Activated gamma-delta T cell treated with anti-CD3 and anti-CD28 coated beads, Interleukin-2, amount 50 U/mL, for 16 hours (primary cell): ENCODE measurements at places on chromosomes 5 and 9.

DNA sequence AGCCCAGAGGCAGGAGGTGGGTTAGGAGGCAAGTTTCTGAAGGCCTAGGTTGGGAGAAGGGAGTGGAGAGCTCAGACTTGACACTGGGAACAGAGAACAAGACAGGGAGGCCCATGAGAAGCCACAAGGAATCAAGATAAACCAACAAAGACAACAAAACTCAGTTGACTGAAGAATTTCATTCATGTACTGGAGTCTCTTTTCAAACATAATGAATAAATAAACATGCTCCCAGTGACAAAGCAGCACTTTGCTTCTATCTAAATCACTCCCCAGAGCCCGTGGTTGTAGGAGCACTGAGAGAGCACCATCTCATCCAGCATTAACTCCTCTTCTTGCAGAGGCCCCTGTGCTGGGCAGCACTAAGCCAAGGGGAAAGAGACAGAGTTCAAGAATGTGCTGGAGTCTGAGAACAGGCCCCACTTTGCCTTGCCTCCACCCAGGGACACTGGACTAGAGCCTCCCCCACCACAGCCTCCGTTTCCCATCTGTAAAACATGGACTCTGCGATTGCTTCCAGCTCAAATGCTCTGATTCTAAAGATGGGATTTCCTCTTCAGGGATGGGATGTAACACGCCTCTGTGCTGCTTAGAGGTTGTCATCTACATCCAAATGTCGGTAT is 282.0 kb downstream of the SPOCK1 start:
- no peak for DNase-seq

DNA sequence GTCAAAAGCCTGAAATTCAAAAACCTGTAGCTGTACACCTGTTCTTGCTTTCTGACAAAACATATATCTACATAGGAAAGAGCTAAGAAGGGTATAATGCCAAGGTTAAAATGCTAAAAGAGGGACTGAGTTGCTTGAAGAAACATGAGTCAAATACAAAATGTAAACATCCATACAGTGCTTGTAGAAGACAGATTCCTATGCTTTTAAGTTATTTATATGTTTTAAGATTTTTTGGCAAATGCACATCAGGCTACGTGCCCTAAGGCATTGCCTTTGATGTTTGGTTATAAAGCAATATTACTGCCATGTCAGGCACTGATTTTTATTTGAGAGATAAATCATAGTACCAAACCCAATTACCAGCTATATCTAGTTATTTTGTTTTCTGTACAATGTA is 269.0 kb downstream of the EDIL3 start:
- DNase-seq, result no peak

DNA sequence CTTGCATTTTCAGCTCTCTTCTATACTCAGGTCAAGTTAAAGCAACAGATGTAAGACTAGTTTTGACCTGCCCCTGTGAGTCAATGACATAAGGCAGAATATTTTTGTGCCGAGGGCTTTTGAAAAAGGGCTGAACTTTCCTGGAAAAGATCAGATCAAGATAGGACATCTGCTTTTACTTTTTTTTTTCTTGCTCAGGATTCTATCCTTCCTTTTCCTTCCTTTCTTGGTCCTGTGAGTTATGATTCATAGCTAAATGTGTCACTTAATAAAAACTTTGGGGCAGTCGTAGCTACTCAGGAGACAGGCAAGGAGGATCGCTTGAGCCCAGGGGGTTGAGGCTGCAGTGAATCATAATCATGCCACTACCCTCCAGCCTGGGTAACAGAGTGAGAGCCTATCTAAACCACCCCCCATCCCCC is 84.3 kb upstream of the BRINP1 start:
- no peak for DNase-seq

DNA sequence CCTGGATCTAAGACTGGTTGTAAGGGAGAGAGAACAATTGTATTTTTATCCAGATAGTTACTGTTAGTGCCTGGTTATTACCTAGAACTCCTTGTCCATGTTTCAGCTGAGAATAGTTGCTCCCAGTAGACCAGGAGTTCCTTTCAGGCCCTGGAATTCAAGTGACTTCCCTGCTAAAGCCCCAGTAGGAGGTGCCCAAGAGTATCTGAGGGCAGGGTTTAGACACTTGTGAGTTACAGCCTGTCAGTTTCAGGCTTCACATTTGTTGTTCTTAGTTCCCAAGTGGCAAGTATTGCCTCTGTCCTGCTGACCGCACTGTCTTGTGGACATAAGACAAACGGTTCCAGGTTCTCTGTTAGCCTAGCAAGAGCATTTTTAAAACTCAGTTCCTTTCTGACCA is 743.9 kb upstream of the SEMA6A start:
- DNase-seq, result no peak

GRCh38 chr9:98445576-98445975 is 190.1 kb upstream of the TBC1D2 start:
- no peak for DNase-seq

DNA sequence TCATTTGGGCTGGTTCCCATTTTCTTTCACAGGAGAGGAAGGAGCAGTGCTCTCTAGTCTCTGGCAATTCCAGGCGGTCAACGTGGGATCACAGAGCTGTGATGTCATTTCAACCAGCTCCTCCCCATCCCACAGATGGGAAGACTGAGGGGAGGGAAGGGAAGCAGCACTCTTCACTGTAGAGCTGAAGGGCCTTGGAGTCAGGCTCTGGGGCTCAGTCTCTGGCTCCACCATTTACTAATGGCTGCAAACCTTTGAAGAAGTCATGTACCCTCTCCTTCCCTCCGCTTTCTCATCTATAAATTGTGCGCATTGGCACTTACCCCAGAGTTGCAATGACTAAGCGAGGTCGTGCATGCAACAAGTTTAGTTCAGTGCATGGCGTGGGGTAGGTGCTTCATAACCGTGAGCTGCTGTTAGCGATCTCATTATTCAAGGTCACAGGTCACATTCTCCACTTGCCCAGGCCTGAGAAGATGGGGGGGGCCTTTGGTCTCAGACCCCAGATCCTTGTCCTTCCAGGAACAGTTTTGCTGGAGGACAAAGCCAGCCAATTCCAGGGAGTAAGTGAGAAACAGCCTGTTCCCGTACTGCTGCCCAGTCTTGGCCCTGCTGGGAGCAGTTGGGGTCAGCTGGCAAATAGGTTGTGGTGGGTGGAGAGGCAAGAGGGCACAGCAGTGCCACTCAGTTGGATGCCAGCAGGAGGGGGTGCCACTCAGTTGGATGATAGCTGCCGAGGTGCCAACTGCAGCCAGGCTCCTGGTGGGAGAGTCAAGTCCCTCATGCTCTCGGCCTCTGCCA is 136.7 kb downstream of the RGS3 start:
- no peak for DNase-seq

DNA sequence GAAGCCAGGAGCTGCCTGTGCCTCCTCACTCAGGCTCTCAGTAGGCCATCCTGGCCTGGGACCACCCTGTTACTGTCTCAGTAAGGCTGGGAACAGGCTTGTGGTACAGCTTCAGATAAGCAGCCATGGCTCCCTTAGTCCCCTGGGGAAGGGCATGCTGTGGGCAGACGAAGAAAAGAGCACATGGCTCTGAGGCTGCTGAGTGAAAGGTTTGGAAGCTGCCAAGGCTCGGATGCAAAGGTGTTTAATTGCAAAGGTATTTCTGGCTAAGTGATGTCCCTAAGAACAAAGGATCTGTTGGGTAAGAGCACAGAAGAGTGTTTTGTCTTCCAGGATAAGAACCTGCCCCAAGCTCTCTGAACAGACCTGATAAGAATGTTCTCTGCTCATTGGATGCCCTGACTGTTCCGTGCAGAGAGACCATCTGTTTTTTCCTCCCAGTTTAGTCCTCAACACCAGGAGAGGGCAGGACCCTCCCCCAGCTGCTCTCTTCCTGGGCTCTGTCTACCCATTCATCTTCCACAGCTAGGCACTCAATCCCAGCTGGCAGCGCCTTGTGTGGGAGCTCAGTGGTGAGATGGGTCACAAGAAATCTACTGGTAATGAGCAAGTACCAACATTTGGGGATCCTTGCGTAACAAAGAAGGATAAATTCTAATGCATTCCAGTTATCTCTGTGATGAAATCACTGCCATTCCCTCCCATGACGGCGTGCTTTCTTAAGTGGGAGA is 17.7 kb downstream of the ANGPTL2 start:
- DNase-seq, result no peak

- no peak for DNase-seq
Observed at GRCh38 chr5:115484368-115484767, 60.2 kb downstream of the FEM1C start.

DNA sequence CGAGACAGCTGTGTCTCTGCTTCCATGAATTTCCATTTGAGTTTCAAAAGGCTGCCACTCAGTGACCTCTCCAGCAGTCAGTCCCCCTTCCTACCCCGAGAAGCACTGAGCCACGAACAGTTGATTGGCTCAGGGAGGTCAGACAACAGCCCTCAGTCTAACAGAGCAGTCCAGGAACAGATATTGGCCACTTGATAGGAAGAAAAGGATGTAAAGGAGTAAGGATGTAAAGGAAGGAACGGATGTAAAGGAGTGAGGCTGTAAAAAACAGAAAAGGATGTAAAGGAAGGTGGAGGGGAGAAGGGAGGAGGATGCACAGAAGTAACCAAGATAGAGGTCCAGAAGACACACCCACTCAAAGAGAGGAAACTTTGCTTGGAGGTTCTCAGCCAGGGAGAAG is 3.2 kb upstream of the NR4A3 start:
- no peak for DNase-seq

- DNase-seq, result no peak
Observed at GRCh38 chr9:72041775-72042194, 18.6 kb downstream of the C9orf57 start.

DNA sequence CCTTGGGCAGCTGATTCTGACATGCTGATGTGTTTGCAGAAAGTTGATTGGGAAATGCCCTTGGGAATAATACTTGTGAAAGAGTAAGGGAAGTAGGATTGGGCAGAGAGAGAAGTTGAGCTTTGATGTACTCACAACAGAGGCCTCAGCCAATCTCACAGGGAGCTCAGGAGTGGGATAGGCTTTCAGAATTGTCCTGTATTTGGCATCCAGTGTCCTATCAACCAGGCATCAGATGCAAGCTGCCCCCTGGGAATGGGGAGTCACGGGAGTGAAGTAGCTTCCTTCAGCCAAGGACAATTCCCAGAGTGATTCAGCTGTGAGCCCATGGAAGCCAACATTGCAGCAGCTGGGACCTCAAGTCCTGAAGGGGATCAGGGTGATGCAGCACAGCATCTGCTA is 39.6 kb downstream of the DMAC1 start:
- DNase-seq, result no peak

DNA sequence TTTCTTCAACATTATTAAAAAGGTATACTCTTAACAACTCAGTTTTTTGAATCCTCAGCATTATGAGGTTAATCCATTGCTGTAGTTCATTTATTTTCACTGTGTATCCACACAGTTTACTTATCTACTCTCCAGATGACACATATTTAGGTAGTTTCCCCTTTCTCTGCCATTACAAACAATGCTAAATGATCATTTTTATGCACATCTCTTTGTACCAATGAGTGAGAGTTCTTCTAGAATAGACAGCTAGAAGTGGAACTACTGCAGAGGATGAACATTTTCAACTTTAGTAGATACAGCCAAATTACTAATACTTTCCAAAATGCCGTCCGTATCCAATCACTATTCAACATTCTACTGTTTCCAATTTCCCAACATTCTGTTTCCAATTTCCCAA is 11.5 kb downstream of the AFF4 start:
- DNase-seq, result no peak

DNA sequence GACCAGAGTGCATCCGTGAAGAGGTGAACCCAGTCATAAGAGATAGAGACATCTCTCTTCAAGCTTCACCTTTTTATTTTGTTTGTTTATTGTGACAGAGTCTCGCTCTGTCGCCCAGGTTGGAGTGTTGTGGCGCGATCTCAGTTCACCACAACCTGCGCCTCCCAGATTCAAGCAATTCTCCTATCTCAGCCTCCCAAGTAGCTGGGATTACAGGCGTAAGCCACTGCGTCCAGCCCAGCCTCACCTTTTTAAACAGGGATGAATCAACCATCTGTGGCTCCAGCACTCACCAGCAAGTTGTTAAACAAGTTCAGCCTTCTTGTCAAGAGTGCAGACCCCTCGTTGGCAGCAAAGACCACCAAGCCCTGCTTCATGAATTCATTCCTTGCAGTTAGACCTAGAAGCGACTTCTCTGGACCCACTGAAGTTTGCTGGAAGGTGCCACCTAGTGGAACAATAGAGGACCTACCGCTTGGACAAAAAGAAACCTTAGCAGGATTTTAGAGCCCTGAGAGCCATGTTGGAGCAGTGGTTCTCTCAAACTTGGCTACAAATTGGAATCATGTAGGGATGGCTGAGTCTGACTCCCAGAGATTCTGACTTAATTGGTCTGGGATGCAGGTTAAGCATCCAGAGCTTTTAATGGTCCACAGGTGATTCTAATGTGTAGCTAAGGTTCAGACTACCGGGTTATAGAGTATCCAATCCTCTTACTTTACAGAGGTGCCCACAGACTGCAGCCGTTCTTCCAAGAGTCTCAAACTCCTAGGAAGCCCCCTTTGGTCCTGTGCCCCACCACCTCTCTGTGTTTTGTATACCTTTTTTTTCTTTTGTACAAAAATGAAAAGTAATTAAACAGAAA is 10.5 kb upstream of the GALNT10 start:
- DNase-seq, result no peak

GRCh38 chr5:179287071-179287470 is 58.2 kb downstream of the ADAMTS2 start:
- no peak for DNase-seq

DNA sequence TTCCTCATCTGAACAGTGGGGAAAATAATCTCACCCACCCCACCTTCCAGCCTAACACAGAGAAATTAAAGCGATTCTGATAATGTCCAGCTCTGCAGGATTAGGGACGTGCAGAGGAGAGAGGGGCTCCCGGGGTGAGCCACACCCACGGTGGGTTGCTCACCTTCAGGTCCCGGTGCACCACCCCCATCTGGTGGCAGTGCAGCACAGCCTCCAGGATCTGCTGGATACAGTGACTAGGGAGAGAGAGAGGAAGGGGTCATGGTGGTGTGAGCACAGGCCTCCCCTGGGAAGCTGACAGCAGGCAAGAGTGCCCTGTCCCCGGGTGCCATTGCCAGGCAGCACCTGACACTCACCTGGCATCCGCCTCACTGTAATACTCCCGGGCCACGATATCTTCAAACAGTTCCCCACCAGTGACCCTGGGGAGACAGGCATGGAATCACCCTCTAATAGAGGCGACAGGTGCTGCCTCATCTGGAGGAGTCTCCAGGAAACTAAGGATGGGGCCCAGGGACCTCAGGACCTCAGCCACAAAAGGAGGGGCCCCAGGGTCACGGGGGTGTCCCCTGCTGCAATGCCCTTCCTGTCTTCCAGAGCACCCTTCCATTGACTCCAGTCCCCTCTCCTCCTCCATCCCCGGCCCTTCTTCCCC is 33.0 kb downstream of the CAMK2A start:
- DNase-seq, result no peak
